ENCODE measurements at places on chromosomes 1 and 21. TPM values are rescaled to one million over a fixed set of nuclear protein-coding genes. Genes with fewer than 3 reads are reported as not detected.

DNA sequence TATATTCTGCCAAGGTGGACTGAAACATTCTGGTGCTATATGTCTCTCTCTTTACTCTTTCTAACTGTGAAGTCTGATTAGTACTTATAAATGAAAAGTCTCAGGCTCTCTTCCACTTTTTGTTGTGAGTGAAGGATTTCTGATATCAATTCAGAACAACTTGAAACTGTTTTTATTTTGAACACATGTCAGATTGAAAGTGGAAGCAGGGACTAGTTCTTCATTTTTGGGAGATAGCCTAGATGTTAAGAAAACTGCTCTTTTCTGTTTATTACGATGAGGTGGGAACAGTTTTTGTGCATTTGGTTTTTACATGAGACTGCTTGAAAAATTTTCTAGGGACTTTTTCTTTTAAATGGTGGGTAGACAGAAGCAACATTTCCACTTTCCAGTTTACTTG, 14.5 kb upstream of the GBP3 start:
- no peak for DNase-seq

The MSH4 gene
- total RNA-seq, result 0.66 TPM

GRCh38 chr1:210233495-210234328, 1.1 kb downstream of the SERTAD4 start:
- DNase-seq, result peak; percentile 71

- no peak for DNase-seq
These were observed 4.0 kb downstream of the TOMM40L start for GRCh38 chr1:161229896-161230295.

DNA sequence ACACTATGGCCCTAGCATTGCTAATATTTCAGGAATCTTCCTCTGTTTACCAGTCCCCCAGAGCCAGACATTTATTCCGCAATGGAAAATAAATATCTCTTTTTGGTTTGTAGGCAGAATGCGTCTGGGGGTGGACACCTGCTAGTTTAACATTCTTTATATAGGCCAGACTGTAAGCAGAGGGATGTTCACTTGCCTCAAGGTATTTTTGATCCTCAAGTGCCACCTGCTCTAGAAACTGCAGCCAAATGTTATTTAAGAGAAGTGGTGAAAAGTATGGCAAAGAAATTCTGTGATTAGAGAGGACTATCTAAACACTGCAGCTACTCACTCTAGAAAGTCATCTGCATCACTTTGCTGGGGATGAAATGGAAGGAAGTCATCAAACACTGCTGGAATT, 164.7 kb downstream of the NEGR1 start:
- DNase-seq, result no peak

DNA sequence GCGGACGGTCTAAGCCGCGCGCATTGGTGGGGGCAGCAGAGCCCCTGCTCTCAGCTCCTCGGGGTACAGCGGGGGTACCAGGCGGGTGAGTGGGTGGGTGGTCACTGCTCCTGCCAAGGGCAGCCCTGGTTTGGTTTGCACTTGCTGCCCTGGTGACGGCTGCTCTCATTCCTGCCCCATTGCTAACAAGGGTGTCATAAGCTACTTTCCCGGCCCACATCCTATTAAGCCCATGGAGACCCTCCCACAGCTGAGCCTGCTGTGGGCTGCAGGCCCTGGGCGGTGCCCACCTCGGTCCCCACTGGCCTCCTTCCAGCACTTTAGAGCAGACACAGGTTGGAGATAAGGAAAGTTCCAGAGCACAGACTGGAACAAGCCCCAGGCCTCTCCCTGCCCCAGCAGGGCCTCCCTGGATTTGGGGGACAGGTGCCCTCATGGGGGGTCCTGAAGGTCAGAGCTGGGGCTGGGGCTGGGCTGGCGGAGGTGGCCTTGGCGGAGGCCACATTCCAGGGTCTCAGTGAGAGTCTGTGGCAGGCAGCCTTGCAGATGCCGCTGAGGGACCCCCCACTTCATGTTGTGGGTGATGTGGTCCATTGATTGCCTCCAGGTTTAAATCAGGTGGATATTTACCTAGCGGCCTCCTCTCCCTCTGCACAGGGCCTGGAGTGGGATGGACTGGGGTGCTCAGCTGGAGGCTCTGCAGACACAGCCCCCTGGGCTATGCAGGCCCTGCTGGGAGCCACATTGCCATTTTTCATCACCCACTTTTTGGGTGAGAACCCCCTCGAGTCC, 27.0 kb downstream of the COL18A1 start:
- no peak for DNase-seq

DNA sequence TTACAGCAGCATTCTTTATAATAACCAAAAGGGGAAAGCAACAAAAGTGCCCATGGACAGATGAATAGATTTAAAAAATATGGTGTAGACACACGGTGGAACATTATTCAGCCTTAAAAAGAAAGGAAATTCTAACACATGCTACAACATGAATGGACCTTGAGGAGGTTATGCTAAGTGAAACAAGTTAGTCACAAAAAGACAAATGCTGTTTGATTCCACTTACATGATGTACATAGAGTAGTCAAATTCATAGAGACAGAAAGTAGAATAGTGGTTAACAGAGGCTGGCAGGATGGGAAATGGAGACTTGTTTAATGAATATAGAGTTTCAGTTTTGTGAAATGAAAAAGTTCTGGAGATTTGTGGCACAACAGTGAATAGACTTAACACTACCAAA, 151.4 kb downstream of the CYYR1 start:
- DNase-seq, result no peak

The OR2T33 gene
- total RNA-seq, result not detected

DNA sequence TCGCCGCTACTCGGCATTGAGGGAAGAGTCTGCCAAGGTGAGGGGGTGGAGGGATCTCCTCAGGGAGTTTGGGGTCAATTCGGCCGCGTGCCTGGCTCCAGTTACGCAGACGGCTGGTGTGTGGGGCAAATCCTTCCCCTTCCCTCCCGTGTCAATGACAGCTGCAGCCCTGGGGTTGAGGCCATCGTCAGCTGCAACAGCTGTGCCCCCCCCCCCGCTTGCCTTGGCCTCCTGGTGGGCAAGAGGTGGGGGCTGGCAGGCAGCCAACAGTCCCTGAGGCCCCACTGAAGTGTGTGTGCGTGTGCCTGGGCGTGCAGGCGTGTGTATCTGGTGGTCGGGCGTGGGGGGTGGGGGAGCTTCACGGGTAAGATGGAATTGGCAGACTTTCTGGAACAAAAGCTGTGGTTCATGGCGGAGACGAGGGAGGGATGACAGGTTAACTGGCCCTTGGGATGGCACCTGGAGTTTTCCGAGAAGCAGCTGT, 25.6 kb downstream of the PPFIA4 start:
- no peak for DNase-seq

The OVAAL gene
- total RNA-seq, result not detected

- no peak for DNase-seq
These were observed 46.8 kb downstream of the PTPRU start for GRCh38 chr1:29282924-29283803.
